ENCODE measurements at places on chromosomes 5 and 9. TPM values are rescaled to one million over a fixed set of nuclear protein-coding genes. Genes with fewer than 3 reads are reported as not detected.

CER1 gene
- total RNA-seq: not detected

PCDHGA7 gene
- 2.3 TPM for total RNA-seq

SEMA6A gene
- total RNA-seq: 0.27 TPM

NACC2 gene
- total RNA-seq: 31.6 TPM

CSF1R gene
- total RNA-seq: not detected

ITGA1 gene
- total RNA-seq: 7.6 TPM

TAS2R1 gene
- not detected for total RNA-seq

PARP8 gene
- 3.8 TPM for total RNA-seq

LRRC14B gene
- total RNA-seq: 21.9 TPM

KCNN2 gene
- total RNA-seq: not detected

IFNA13 gene
- not detected for total RNA-seq

CSF2 gene
- total RNA-seq: not detected

UNC13B gene
- total RNA-seq: 22.9 TPM

CAMK2A gene
- total RNA-seq: 8.6 TPM

GABRA6 gene
- total RNA-seq: not detected

PCDHB4 gene
- 7.1 TPM for total RNA-seq

CDKN2A gene
- 169 TPM for total RNA-seq

SOHLH1 gene
- total RNA-seq: not detected

DYNC2I2 gene
- total RNA-seq: 116 TPM

PRRX2 gene
- total RNA-seq: not detected

PIP5KL1 gene
- 0.36 TPM for total RNA-seq

TMEM215 gene
- total RNA-seq: not detected

KCTD16 gene
- 0.64 TPM for total RNA-seq

CAMSAP1 gene
- 45.8 TPM for total RNA-seq

N4BP3 gene
- total RNA-seq: 4.8 TPM

CD14 gene
- total RNA-seq: 0.64 TPM

LCN10 gene
- total RNA-seq: not detected

GMCL2 gene
- not detected for total RNA-seq

DCANP1 gene
- not detected for total RNA-seq

GADD45G gene
- 81.1 TPM for total RNA-seq

CCNJL gene
- total RNA-seq: 2.4 TPM

PCDHA13 gene
- 0.05 TPM for total RNA-seq

SLC6A18 gene
- not detected for total RNA-seq

MARVELD2 gene
- total RNA-seq: not detected

DAB2IP gene
- total RNA-seq: 6.6 TPM

BAAT gene
- total RNA-seq: 0.37 TPM

AQP3 gene
- 113 TPM for total RNA-seq

MELK gene
- 3.1 TPM for total RNA-seq

EGFL7 gene
- total RNA-seq: 7.0 TPM

Measured in myocyte (in vitro differentiated cells).